Osteoblast (primary cell): ENCODE measurements at places on chromosomes 5 and 9. TPM values are rescaled to one million over a fixed set of nuclear protein-coding genes. Genes with fewer than 3 reads are reported as not detected.

Gene UNC13B
- 24.8 and 25.3 TPM in 2 replicates for total RNA-seq

Gene MAML1
- 12.4 and 14.1 TPM in 2 replicates for total RNA-seq

Gene OBP2B
- not detected in 2 replicates for total RNA-seq

Gene PLCXD3
- total RNA-seq: 0.36 TPM in 1 of 2 replicates, not detected in the other

Gene NRARP
- under 0.01 TPM in 2 replicates for total RNA-seq

Gene MCTP1
- 5.8 and 6.8 TPM in 2 replicates for total RNA-seq

Gene SMIM33
- total RNA-seq: not detected in 2 replicates
